ENCODE measurements at places on chromosomes 2 and 18.

GRCh38 chr2:212177724-212178123 is 360.9 kb downstream of the ERBB4 start:
- DNase-seq = no peak

GRCh38 chr2:52405980-52406379 is 1361.6 kb upstream of the CHAC2 start:
- DNase-seq = no peak

GRCh38 chr2:239691720-239692119 is 290.9 kb upstream of the HDAC4 start:
- no peak for DNase-seq

DNA sequence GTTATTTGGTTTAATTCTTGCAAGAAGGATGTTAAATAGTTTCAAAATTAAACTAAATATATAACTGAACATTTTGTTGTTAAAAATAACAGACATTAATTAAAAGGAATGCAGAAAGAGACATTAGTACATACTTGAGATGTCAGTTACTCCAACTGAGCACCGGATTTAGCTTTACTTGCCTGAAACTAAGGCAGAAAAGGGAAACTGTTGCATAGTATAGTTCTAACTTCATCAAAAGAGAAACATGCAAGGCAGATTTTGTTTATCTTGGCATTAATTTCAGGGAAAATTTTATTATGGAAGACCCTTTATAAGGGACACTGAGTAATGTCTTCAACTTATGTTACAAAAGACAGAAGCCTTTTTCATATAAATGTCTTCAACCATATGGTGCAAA is 218.3 kb downstream of the STK39 start:
- DNase-seq = no peak

GRCh38 chr2:172246649-172247048 is 143.9 kb upstream of the DLX2 start:
- no peak for DNase-seq

- no peak for DNase-seq
These were observed 6.4 kb downstream of the TWIST2 start for GRCh38 chr2:238854246-238854645.

GRCh38 chr2:72891091-72891818 is 4.0 kb downstream of the SPR start:
- DNase-seq = no peak

GRCh38 chr18:69951182-69951581 is 3.5 kb upstream of the CD226 start:
- no peak for DNase-seq

All from NCI-H345 (cell line).